ENCODE measurements at places on chromosomes 3 and 15. TPM values are rescaled to one million over a fixed set of nuclear protein-coding genes. Genes with fewer than 3 reads are reported as not detected.

- DNase-seq, result no peak
Observed at GRCh38 chr3:129824926-129825541, 68.5 kb downstream of the TMCC1 start.

DNA sequence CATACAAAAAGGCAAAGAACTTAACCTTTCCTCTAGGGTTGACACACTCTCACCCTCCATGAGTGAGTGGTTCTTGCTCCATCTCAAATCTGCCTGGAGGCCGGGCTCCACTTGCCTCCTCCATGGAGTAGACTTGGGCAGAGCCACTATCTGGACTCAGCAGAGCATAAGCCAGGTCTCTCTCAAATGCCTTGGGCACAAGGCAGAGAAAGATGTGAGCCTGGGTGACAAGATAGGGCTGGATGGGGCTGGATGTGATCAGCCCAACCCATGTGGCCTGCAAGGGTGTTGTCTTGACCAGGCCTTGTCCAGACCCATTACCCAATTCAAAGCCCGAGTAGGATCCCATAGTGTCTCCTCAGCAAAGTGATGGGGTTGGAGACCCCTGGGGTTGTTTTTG, 4.2 kb upstream of the RPL29 start:
- peak; percentile 24 for DNase-seq

The BCHE gene
- 9.7 TPM for total RNA-seq

DNA sequence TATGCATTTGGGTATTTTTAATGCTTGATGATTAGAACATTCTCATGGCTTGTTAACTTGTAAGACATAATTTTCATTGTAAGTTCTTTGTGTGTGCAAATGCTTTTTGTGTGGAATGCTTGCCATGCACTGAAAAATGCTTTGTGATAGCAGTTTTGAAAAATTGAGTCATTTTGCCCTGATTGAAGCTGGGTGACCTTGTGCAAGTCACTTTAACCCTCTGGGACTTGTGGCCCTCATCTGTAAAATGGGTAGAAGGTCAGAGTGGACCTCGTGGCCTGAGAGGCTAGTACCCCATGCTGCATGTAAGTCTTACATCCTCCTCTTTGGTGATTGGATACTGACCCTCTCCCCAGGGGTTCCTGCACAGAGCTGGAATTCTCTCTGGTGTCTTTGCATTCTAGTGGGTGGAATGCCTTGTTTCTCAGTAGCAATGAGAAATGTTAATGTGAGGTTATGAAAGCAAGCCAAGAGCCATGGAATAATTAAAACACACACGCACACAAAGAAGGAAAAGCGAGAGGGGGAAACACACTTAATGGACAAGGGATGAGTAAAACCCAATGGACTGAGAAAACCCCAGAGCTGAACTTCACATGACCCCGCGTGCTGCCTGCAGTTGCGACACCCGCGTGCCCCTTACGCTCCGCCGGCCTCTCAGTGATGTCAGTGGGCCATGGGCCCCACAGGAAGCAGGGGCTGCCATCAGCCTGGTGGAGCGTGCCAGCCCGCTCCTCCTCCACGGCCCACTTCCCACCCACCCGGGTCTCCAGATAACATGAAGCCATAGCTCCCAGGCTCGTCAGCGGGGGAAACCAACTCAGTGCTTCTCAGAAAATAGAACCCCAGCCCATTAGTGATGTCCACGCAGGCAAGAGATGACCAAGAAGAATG, 44.0 kb downstream of the SMAD3 start:
- peak; percentile 91 for DNase-seq

GRCh38 chr3:28973609-28974008, 307.3 kb upstream of the RBMS3 start:
- no peak for DNase-seq

- no peak for DNase-seq
Observed at GRCh38 chr3:36689560-36689959, 74.8 kb downstream of the DCLK3 start.

DNA sequence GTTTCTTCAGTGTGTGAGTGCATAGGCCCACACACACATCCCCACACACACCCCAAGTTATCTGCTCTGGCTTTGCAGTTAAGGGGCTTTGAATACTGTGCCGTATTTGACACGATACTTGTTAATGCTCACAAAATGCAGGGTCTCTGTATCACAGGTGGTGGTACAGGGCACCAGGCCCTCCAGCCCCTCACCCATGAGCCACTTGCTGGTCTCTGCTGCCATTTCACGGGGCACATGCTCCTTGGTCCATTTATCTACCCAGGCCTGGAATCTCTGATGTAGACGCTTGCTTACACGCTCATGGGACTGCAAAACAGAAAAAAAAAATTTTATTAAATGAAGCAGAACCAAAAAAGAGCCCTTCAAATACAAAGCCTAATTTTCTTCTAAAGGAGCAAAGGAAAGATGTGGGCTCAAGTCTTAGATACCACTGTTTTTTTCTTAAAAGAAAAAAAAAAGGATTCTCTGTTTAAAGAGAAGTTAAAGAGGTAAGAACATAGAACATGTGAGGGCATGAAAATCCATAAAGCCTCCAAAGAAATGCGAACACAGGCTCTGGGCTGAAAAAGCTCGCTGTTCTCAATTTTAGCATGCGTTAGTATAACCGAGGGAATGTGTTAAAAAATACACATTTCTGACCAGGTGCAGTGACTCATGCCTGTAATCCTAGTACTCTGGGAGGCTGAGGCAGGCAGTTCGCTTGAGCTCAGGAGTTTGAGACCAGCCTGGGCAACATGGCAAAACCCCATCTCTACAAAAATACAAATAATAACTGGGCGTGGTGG, 3.7 kb upstream of the MAN2C1 start:
- no peak for DNase-seq

- no peak for DNase-seq
Observed at GRCh38 chr15:88995449-88995848, 82.3 kb upstream of the MFGE8 start.

GRCh38 chr3:169971522-169971921, 4.9 kb downstream of the SEC62 start:
- no peak for DNase-seq

DNA sequence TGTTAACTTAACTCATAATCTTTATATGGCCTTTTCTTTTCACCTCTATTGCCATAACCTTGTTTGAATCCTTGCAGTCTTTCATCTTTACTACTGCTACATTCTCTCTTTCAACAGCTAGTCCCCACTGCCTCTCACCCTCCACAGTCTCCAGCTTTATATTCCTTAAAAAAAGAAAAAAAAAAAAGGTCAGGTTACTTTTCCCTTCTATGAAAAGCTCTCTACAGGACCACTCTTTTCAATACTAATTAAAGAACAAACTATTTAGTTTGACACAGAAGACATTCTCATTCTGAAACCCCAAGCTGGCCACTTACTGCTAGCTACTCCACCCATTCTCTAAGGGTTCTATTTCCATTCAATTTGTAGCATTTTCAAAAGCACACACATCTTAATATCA, 25.6 kb downstream of the CADM2 start:
- no peak for DNase-seq

GRCh38 chr3:5115506-5116162, 6.5 kb upstream of the ARL8B start:
- no peak for DNase-seq

DNA sequence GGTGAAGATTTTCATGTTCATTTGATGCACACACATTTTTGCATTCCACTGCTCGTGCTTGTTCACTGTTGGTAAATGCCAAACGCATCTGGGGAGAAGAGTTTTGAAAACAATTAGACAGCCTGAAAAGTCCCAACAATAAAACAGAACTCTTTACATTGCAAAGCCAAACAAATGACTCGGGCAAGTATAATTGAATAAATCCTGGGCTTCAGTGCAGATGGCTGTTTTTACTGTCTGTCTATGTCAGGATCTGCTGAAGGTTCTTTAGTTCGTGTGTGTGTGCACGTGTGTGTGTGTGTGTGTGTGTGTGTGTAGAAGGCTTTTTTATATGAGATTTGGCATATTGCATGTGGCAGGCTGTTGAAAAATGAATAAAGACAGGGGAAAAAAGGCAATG, 277.5 kb upstream of the CDIN1 start:
- no peak for DNase-seq

GRCh38 chr3:51657234-51657633, 13.8 kb upstream of the TEX264 start:
- DNase-seq, result no peak

DNA sequence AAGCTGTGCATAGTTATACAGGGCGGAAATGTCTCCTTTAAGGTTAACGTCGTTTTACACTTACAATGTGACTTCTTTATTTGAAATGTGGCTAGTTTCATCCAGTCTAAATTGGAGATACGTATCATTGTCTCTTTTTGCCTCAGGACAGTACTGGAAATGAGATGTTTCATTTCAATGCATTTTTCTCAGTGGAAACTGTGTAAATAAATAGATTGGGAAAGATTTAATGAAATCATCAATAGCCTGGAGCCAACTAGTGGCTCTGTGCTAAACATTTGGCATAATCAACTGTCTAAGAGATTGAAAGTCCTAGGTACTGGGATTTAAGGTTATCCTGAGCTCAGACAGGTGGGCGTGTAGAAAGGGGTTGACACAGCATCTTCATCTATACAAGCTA, 691.5 kb upstream of the CCDC54 start:
- DNase-seq, result no peak

DNA sequence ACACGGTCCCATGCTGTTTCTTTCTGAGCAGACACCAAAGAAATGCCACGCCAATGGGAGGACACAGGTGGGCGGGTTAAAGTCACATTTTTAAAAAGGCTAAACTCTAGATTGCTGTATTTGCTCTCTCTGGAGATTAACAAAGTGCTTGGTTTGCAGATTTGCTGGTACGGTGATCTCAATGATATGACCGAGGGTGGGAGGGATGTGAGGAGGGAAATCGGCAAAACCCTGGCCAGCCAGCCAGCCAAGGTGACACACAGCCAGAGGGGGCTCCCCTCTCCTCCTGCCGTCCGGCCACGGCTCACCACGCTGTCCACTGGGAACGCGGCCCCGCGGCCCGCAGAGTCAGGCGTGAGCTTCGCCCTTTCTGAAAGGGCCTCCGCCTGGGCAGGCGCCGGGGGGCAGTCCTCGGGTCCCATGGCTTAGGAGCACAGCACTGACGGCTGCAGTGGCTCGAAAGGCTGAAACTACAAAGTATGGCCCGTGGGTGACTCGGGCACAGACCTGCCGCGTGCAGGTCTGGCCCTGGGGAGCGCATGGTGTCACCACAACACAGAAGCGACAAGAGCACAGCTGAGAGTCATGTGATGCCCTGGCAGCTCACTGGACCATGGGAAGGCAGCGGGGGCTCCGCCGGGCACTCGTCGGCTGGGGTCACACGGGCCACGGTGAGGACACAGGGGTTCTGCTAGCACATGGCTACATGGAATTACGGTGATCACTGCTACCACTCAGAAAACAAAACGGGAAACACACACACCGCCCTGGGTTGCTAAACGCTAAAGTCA, 57.8 kb upstream of the RPL32 start:
- DNase-seq, result peak; percentile 58

- DNase-seq, result no peak
Observed at GRCh38 chr3:138351916-138352550, 3.7 kb downstream of the MRAS start.

DNA sequence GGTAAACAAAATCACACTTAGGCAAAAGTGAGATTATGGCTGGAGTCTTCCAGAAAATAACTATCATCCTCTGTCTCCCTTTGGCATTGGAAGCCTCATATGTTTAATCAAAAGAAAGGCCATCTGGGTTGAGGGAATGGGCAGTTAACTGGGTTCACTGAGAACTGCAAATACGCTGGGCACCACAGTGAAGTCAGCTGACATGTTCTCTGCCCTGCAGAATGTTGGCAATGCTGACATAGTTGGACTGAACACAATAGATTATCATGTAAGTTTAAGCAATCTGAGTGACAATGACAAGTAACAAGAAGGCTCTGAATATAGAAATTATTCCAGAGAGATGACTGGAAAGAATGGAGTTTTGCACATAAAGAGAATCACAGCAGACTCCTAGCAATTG, 43.8 kb upstream of the SLC25A26 start:
- DNase-seq, result no peak

DNA sequence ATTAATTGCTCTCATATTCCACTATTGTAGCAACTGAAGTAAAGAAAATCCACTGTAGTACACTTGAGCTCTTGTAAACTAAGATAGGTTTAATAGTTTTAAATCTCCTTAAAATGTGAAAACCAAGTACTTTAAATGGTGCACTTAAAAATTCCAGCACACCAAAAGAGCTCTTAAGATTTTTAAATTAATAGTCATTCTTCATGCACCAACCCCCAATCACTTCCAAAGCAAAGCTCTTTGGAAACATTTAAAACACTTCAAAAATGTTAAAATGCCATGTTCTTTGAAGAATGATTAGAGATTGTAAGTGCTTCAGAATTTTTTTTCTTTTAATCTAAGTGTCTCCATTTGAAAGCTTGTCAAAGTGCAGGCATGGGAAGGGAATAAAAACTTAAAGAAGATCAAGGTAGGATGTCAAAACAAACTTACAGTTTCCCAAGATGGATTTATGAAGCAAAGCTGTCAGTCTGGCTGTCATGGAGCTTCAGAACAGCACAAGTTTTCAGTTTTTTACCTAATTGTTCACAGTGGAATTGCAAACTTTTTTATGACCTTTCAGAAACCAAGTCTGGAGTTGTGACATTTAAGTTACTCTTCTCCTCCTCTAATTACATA, 84.3 kb downstream of the ARPP21 start:
- no peak for DNase-seq

DNA sequence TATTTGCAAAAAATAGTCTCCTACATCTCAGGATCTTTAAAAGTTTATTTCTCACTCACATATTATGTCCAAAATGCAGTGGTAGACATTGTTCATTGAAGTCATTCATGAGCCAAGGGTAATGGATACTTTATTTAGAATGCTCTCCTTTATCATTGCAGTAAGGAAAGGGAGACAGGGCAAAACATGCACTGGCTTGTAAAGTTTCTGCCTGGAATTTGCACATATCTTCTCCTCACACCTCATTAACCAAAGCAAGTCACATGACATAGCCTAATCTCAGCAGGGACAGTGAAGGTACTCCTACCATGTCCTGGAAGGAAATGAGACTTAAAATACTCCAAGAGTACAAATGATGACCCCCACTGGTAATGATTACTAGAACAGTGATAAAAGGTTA, 333.7 kb upstream of the EPHA3 start:
- DNase-seq, result no peak

- no peak for DNase-seq
Observed at GRCh38 chr3:156317462-156318074, 197.2 kb downstream of the KCNAB1 start.

GRCh38 chr3:34889641-34890040, 749.7 kb upstream of the ARPP21 start:
- no peak for DNase-seq

GRCh38 chr3:197001106-197001971, 28.3 kb downstream of the MELTF start:
- DNase-seq, result no peak

DNA sequence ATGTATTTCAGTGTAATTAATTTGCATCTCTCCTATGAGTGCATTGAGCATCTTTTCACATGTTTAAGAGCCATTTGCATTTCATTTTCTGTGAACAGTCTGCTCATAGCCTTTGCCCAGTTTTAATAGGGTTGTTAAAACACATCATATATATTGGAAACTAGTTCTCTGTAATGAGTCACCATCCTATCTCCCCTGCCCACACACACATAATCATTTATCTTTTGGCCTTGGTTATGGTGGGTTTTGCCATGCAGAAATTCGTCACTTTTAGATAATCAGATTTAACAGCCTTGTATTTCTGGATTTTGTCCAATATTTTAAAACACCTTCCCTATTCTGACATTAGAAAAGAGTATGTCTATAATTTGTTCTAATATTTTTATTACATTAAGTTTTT, 11.9 kb upstream of the CHRM5 start:
- no peak for DNase-seq

Data from right cardiac atrium (tissue), 5 donors.